ENCODE measurements at places on chromosomes 4 and X. TPM values are rescaled to one million over a fixed set of nuclear protein-coding genes. Genes with fewer than 3 reads are reported as not detected.
A peak's percentile ranks its signal among the peaks of the same experiment; 100 is the strongest.

The MAGEA10 gene
- total RNA-seq: not detected

- no peaks in the 10 kb centered on the region for H3K36me3 ChIP-seq
- H3K4me3 ChIP-seq: no peak overlapping the region
- no peak for DNase-seq
- H3K27ac ChIP-seq: no peak overlapping the region
Measured at GRCh38 chr4:8514391-8514790, 65.8 kb upstream of the GPR78 start.

DNA sequence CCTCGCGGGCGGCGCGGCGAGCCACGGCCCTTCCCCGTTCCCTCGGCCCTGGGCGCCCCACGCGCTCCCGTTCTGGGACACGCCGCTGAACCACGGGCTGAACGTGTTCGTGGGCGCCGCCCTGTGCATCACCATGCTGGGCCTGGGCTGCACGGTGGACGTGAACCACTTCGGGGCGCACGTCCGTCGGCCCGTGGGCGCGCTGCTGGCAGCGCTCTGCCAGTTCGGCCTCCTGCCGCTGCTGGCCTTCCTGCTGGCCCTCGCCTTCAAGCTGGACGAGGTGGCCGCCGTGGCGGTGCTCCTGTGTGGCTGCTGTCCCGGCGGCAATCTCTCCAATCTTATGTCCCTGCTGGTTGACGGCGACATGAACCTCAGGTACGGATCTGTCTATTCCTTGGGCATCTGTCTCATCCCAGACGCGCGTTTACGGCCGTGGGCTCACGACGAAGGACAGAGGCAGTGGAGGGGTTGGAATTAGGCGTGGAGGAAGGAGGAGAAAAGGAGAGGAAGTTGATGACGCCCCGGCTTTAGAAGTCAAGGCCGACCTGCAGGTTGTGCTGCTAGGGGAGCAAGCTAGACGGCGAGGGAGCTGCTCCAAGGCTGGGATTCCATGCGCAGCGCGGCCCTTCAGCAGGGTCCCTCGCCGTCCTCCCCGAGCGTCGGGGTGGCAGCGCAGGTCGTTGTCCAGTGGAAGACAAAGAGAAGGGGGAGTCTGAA lies 792 bp downstream of the SLC10A4 start:
- H3K27me3 ChIP-seq: peaks cover 22% of the 10 kb centered on the region
- peak overlapping the region; percentile 41 for H3K4me3 ChIP-seq
- no peaks in the 10 kb centered on the region for H3K36me3 ChIP-seq

DNA sequence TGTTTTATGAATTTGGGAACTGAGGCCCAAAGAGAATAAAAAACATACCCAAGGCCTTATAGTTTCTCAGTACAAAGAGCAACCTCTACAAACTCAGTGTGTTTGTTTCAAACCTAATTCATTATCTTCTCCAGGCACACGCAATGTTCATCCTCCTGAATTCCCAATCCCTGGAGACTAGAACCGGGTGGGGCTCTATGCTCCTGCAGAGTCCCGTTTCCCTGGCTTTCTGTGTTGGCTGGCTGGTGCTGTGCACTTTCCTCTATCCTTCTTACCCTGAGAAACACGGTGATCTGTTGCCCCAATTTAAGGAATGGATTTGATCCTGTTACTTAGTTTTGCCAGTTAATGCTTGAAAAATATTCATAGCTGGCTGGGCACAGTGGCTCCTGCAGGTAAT lies 63.9 kb downstream of the FGFBP1 start:
- H3K36me3 ChIP-seq: no peaks in the 10 kb centered on the region
- no peak overlapping the region for H3K27ac ChIP-seq
- H3K4me1 ChIP-seq: no peaks in the 10 kb centered on the region
- H3K27me3 ChIP-seq: no peaks in the 10 kb centered on the region

- no peaks in the 10 kb centered on the region for H3K4me1 ChIP-seq
- no peak overlapping the region for H3K27ac ChIP-seq
- no peak overlapping the region for H3K4me3 ChIP-seq
- H3K36me3 ChIP-seq: no peaks in the 10 kb centered on the region
- no peak for DNase-seq
- no peaks in the 10 kb centered on the region for H3K27me3 ChIP-seq
Measured at GRCh38 chr4:121344098-121344497, 36.7 kb downstream of the QRFPR start.

- H3K27ac ChIP-seq: no peak overlapping the region
- H3K4me1 ChIP-seq: peaks cover 4% of the 10 kb centered on the region
- no peaks in the 10 kb centered on the region for H3K27me3 ChIP-seq
- H3K36me3 ChIP-seq: no peaks in the 10 kb centered on the region
- no peak overlapping the region for H3K4me3 ChIP-seq
Measured at GRCh38 chr4:125705681-125706080, 390.9 kb downstream of the FAT4 start.

The GATB gene
- total RNA-seq: 13.2 TPM

The GRK4 gene
- 10.4 TPM for total RNA-seq

GRCh38 chr4:7557456-7557855 lies 122.7 kb upstream of the PSAPL1 start:
- H3K27me3 ChIP-seq: no peaks in the 10 kb centered on the region
- no peak overlapping the region for H3K27ac ChIP-seq
- no peaks in the 10 kb centered on the region for H3K36me3 ChIP-seq
- no peak overlapping the region for H3K4me3 ChIP-seq
- H3K4me1 ChIP-seq: no peaks in the 10 kb centered on the region

GRCh38 chr4:175297965-175298565 lies 379.9 kb downstream of the ADAM29 start:
- H3K27me3 ChIP-seq: no peaks in the 10 kb centered on the region
- no peak overlapping the region for H3K27ac ChIP-seq
- H3K36me3 ChIP-seq: no peaks in the 10 kb centered on the region
- DNase-seq: no peak

- H3K4me3 ChIP-seq: no peak overlapping the region
- no peak overlapping the region for H3K27ac ChIP-seq
- H3K36me3 ChIP-seq: no peaks in the 10 kb centered on the region
- DNase-seq: no peak
- no peaks in the 10 kb centered on the region for H3K4me1 ChIP-seq
Measured at GRCh38 chrX:11398785-11399184, 105.6 kb downstream of the AMELX start.

DNA sequence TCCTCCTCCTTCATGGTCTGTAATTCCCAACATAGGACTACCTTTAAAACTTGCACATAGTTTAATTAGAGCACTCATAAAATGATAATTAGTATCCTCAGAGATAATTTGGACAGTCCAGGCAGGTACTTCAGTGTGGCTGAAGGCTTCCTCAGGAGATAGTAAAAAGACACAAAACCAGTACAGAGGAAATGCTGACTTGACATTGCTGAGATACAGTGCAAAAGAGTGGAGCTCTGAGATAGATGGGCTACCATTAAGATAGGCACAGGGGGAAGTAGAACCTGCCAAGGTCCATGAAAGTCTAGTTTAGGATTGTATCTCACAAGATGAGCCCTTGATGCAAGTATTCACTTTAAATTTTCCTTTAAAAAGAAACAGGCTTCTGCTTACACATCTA lies 91.0 kb downstream of the USP9X start:
- no peaks in the 10 kb centered on the region for H3K27me3 ChIP-seq
- no peak overlapping the region for H3K27ac ChIP-seq
- H3K36me3 ChIP-seq: no peaks in the 10 kb centered on the region
- peaks cover 8% of the 10 kb centered on the region for H3K4me1 ChIP-seq

DNA sequence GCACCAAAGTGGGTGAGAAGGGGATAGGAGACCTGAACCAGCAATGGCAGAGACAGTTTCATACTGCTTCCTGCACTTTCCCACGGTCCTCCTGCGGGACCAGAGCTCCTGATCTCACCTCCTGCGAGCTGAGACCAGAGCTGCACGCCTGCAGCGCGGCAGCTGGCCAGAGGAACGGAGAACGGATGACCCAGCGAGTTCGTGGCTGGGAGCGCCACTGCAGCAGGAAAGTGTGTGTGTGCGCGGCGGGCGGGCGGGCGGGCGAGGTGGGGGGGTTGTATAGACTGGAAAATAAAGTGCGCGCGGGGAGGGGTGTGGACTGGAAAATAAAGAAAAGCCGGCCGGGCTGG lies 16.5 kb downstream of the MCF2 start:
- peaks cover 7% of the 10 kb centered on the region for H3K4me1 ChIP-seq
- no peaks in the 10 kb centered on the region for H3K27me3 ChIP-seq
- H3K4me3 ChIP-seq: peak overlapping the region; percentile 36
- DNase-seq: peak; percentile 42
- no peaks in the 10 kb centered on the region for H3K36me3 ChIP-seq

- peak overlapping the region; percentile 96 for H3K27ac ChIP-seq
- H3K27me3 ChIP-seq: no peaks in the 10 kb centered on the region
- H3K36me3 ChIP-seq: peaks cover 13% of the 10 kb centered on the region
- peak overlapping the region; percentile 51 for H3K4me3 ChIP-seq
- peak; percentile 93 for DNase-seq
Measured at GRCh38 chr4:1720163-1720983, 750 bp downstream of the TMEM129 start.

- no peaks in the 10 kb centered on the region for H3K27me3 ChIP-seq
- H3K4me1 ChIP-seq: peaks cover 27% of the 10 kb centered on the region
- H3K36me3 ChIP-seq: no peaks in the 10 kb centered on the region
- H3K27ac ChIP-seq: no peak overlapping the region
Measured at GRCh38 chr4:94516999-94517398, 65.3 kb downstream of the PDLIM5 start.

DNA sequence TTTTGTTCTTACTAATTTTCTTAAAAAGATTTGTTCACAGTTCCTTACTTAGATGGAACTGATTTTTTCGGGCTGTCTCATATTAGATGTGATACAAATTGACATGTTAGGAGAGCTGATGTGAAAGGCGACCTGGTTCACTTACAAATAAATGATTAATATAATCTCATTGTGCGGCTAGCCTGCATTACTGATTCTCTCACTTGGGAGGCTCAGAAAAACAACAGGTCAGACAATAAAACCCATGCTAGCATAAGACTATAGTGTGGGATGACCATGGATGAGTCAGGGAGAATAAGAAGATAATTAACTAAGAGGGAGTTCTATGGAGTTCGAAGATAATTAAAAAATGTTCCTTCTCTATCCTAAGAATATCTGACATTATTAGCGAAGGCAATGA lies 40.8 kb downstream of the RTL9 start:
- H3K4me1 ChIP-seq: no peaks in the 10 kb centered on the region
- H3K27me3 ChIP-seq: no peaks in the 10 kb centered on the region
- DNase-seq: no peak
- no peak overlapping the region for H3K4me3 ChIP-seq

DNA sequence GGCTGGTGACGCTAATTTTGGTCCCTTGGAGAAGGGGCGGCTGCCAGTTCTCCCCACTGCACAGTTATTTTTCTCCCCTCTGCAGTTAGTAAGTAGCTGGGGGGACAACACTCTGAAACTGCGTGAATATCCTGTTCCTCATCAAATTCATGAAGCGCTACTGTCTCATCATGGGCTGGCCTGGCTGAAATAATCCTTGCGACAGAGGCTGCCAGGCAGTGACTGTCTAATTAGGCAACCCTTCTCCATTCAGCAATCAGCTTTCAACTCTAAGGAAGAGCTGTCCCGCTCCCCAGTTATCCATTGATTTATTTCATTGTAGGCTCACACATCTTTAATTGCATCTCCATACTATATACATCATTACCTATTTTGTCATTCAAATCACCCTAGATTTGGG lies 8.2 kb downstream of the SH3TC1 start:
- H3K4me3 ChIP-seq: no peak overlapping the region
- peaks cover 43% of the 10 kb centered on the region for H3K36me3 ChIP-seq
- DNase-seq: no peak

GRCh38 chr4:68348577-68348976 lies 1.3 kb downstream of the YTHDC1 start:
- peak overlapping the region; percentile 70 for H3K4me3 ChIP-seq
- peaks cover 26% of the 10 kb centered on the region for H3K4me1 ChIP-seq
- H3K27ac ChIP-seq: peak overlapping the region; percentile 99

The IL2 gene
- total RNA-seq: not detected

The REELD1 gene
- total RNA-seq: 1.3 TPM

The DCAF8L2 gene
- total RNA-seq: not detected

- no peaks in the 10 kb centered on the region for H3K36me3 ChIP-seq
- H3K27ac ChIP-seq: no peak overlapping the region
- H3K4me3 ChIP-seq: no peak overlapping the region
- peaks cover 13% of the 10 kb centered on the region for H3K4me1 ChIP-seq
- no peaks in the 10 kb centered on the region for H3K27me3 ChIP-seq
Measured at GRCh38 chr4:173192375-173193162, 24.0 kb downstream of the GALNT7 start.

DNA sequence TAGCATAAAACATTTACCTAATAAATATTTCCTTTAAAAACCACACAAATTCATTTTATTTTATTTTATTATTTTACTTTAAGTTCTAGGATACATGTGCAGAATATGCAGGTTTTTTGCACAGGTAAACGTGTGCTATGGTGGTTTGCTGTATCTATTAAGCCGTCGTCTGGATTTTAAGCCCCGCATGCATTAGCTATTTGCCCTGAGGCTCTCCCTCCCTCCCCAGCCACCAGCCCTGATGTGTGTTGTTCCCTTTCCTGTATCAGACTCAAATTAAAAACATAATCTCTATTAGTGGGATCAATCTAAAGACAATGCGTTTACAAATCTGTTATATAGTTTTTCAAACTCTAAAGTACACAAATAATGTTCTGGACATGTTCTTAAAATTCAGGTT lies 1.2 kb upstream of the HTN3 start:
- no peak for DNase-seq
- H3K27me3 ChIP-seq: no peaks in the 10 kb centered on the region
- H3K4me3 ChIP-seq: no peak overlapping the region
- no peaks in the 10 kb centered on the region for H3K36me3 ChIP-seq
- no peaks in the 10 kb centered on the region for H3K4me1 ChIP-seq

- peaks cover 33% of the 10 kb centered on the region for H3K36me3 ChIP-seq
- no peak for DNase-seq
- peaks cover 34% of the 10 kb centered on the region for H3K4me1 ChIP-seq
- H3K27ac ChIP-seq: peak overlapping the region; percentile 88
- H3K4me3 ChIP-seq: peak overlapping the region; percentile 82
Measured at GRCh38 chr4:56466910-56467283, 520 bp upstream of the SRP72 start.

DNA sequence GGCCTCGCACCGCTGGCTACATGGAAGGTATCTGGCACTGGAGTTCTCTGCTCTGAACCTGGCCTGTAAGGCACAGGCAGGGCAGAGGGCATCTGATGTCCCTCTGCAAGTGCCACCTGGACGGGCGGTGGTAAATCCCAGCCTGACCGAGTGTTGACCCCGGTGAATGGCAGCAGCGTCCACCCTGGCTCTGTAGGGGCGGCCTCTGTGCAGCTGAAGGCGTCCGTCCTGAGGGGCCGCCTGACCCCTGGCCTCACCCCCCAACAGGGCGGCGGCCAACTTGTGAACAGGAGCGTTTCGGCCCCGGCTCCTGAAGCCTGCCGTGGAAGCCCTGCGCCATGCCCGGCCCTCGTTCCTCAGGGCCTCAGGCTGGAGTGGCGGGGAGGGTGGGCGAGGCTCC lies 51.4 kb downstream of the CPZ start:
- DNase-seq: no peak
- no peaks in the 10 kb centered on the region for H3K27me3 ChIP-seq
- H3K36me3 ChIP-seq: no peaks in the 10 kb centered on the region
- H3K4me3 ChIP-seq: no peak overlapping the region
- no peaks in the 10 kb centered on the region for H3K4me1 ChIP-seq
- H3K27ac ChIP-seq: no peak overlapping the region

The CLDN22 gene
- total RNA-seq: 1.8 TPM

The PTPN13 gene
- total RNA-seq: 96.8 TPM

GRCh38 chr4:5717449-5718158 lies 6.6 kb downstream of the EVC start:
- no peaks in the 10 kb centered on the region for H3K4me1 ChIP-seq
- no peak for DNase-seq
- H3K36me3 ChIP-seq: no peaks in the 10 kb centered on the region
- H3K4me3 ChIP-seq: no peak overlapping the region
- H3K27me3 ChIP-seq: no peaks in the 10 kb centered on the region
- H3K27ac ChIP-seq: no peak overlapping the region

GRCh38 chr4:183544109-183544508 lies 39.3 kb downstream of the ING2 start:
- DNase-seq: no peak
- H3K27ac ChIP-seq: no peak overlapping the region
- H3K4me1 ChIP-seq: no peaks in the 10 kb centered on the region
- H3K27me3 ChIP-seq: no peaks in the 10 kb centered on the region

The FREM3 gene
- total RNA-seq: 0.43 TPM

Measured in upper lobe of left lung (tissue), 6 donors.